ENCODE measurements at places on chromosomes 11 and 22.

- DNase-seq: no peak
Measured at GRCh38 chr11:125102510-125102909, 8.9 kb downstream of the TMEM218 start.

DNA sequence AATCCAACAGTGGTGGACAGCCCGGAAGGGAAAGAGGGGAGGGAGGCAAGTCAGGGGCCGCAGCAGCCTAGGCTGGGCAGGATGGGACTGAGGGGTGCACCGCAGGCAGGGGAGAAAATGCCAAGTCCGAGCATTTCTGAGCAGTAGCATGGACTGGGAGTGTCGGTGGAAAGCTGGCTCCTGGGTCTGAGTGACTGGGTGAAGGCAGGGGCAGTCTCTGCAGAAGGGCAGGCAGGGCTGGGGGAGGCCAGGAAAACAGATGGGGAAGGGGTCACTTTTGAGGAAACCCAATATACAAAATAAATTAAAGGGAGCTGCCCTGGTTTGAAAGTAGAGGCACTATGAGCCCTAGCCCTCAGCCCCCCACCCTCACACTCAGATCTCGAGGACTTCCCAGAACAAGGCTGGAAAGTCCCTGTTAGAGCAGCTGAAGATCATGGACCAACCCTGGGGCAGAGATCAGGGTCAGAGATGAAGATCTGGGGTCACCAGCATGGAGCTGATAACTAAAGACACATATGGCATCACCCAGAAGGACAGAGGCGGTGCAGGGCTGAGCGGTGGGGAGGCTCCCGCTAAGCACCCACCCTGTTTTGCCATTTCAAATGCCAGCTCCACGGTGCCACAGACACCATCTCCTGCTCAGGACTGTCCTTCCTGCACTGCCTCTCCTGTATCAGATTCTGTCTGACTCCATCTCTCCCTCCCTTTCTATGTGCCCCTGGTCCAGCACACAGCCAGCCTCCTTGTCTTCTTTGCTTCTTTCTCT, 32.4 kb upstream of the ETS1 start:
- DNase-seq: no peak

DNA sequence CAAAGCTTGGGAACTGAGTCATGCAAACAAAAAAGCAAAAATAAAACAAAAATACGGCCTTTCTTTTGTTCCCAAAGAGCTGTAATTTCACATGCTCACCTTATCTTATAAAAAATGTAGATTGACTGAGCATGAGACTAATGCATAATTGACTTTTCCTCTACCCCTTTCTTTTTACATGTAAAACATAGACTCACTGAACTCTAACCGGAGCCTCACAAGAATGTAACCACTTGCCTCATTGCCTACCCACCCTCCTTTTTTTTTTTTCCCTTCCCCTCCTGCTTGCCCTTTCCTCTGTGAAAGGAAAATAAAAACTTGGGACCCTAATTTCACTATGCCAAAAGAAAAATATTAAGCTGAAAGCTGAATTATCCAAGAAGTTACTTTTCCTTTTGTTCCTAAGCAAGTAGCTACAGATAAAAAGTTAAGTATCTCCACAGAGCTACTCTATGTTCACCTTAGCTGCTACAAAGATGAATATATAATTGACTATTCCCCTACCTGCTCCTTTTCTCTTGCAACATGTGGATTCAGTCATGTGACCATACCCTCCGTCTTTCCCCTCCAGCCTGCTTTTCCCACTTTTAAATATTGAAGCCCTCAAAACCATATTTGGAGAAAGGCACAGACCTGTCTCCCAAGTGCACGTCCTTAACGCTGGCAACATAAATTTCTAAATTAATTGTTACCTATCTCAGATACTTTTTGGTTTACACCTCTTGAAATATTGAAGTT, 39.6 kb upstream of the WEE1 start:
- no peak for DNase-seq

GRCh38 chr11:114826910-114827442, 148.6 kb downstream of the NXPE2 start:
- DNase-seq: no peak

DNA sequence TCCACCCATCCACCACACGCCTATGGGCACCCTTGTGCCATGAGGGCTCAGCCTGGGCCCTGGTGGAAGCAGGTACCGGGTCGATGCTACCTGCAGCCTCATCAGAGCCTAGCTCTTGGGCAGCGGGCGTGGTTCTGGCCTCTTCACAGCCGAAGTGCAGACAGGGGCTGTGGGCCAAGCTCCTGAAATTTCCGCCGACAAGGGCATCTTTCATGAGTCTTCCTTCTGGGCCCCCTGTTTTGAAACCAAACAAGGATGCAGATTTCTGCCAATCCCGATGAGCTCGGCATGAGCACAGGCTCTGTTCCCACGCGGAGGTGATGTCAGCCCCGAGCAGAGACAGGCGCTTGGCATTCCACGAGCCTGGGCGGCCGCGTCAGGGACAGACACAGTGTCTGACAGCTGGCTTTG, 22.6 kb upstream of the MGAT3 start:
- no peak for DNase-seq

DNA sequence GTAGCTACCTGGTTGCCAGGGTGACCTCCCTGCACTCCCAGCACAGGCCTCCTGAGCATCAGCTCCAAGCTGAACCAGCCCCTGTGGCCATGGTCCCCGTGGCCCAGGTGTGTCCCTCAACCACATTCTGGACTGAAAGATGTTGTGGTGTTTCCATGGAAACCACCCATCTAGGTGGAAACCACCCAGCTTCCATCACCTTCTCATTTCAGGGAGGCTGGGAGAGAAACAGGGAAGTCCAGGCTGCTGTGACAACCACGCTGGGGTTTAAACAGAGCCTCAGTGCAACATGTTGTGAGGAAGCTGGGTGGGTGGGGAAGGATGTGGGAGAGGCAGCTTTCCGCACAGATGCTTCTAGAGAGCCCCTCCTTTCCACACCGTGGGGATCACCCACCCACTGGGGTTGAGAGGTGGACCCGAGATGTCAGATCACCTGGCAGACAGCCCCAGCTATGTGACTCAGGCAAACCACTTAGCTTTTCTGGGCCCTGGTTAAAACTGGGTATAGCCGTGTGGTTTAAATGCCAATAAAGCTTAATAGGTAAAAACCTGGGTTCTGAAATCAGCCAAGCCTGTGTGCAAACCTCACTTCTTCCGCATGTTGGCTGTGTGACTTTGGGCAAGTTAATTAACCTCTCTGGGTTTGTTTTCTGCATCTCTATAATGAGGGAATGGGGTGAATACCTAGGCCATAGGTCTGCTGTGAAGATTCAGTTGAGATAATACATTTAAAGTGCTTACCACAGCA, 46.4 kb downstream of the CD82 start:
- no peak for DNase-seq

- DNase-seq: peak; percentile 47
Measured at GRCh38 chr11:113685654-113686359, 20.3 kb downstream of the TMPRSS5 start.

GRCh38 chr11:80727315-80727714, 1286.5 kb upstream of the TENM4 start:
- DNase-seq: no peak

Measured in NCI-H526 (cell line).